ENCODE measurements at places on chromosomes 2 and 18. TPM values are rescaled to one million over a fixed set of nuclear protein-coding genes. Genes with fewer than 3 reads are reported as not detected.

The PPP1R1C gene
- 5.0 TPM for polyA plus RNA-seq

The CRYBA2 gene
- polyA plus RNA-seq, result not detected

GRCh38 chr18:34322365-34323289, 97.9 kb upstream of the NOL4 start:
- DNase-seq, result peak; percentile 65

DNA sequence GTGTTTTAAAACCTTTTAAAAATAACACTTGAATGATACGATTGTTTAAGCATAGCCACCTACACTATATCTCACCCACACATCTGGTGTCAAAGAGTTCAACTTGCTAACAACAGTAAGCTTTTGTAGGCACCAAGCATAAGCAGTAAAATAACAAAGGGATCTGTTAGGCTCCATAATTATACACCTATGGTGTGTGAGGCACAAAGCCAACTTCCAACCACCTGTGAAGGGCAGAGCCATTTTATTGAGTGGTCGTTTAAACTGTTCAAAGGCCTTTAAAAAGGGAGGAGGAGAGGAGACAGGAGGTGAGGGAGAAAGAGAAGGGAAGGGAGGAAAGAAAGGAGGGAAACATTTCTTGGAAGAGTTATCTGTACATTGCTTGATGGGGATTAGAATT, 27.9 kb downstream of the NEMP2 start:
- DNase-seq, result no peak

GRCh38 chr18:22346953-22347605, 70.6 kb downstream of the CTAGE1 start:
- peak; percentile 38 for DNase-seq

- no peak for DNase-seq
These were observed 597.5 kb downstream of the SLC4A3 start for GRCh38 chr2:220224691-220225543.

The ACVR1C gene
- polyA plus RNA-seq, result 0.09 TPM

DNA sequence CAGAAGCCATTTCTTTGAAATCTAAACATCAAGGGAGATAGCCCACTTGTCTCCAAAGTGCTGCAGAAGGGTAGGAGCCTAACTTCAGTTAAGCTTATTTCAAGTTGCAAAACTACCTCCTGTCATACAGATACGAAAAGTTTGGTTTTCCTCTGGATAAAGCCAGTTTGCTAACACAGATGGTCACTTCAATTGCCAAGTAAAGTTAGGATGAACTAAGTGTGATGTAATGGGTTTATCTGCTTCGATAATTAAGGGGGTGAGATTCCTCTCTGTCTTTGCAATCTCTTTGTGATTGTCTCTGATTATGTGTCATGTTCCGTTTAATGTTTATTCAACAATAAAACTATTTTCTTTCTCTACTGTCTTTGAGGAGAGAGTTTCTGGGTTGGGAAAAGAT, 156.4 kb downstream of the SLC39A10 start:
- peak; percentile 73 for DNase-seq

DNA sequence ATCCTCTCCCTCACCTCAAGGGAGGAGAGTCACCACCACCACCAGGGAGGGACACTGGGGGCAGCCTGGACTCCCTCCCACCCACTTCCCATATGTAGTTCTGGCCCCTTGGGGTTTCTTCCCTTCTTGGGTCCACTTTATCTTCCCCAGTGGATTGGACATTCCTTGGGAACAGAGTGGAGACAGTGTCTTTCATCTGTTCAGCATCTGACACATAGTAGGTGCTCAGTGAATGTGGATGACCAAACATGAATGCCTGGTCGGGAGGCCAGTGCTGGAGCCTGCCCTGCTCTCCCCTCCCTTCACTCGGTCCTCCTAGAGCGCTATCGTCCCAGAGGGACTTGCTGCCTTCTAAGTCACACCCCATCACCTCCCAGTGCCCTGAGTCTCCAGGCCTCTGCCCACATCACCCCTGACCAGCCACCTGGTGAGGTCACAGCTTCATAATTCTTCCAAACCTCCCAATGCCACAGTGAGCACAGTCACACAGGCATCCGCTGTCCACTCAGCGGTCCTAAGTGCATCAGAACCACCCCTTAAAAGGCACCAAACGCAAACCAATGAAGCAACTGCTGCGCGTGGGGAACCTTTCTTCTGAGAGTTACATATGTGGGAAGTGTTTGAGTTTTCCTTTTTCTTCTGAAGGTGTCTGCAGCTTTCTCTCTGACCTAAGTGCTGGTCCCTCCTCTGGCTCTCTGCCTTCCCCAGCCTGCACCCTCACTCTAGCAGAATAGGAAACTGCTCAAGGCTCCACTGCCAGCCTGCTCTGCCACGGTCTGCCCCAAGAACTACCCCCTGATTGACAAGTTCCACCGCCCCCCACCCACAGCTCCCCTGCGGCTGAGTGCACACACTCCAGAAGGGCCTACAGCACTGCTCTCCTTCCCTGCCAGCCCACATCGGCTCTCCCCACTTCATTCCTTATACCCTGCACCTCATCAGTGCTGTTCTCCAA, 7.2 kb upstream of the SFXN5 start:
- no peak for DNase-seq

GRCh38 chr2:15808944-15809343, 131.4 kb upstream of the MYCN start:
- DNase-seq, result no peak

The SPTBN1 gene
- polyA plus RNA-seq, result 413 TPM

DNA sequence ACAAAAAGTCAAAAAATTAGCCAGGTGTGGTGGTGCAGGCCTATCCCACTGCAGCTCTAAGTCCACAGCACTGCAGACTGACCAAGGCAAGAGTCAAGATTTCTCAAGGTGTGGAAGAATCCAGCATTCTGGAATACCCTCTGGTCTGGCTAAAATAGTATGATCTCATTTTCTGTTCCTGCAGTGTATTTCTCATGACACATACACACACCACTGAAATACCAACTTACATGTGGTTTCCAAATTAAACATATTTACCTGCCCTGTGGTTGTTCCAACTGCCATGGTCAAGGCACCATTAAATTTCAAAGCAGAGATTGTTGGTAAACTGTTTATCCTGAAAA, 30.9 kb downstream of the NOL10 start:
- no peak for DNase-seq

The MALL gene
- 52.6 TPM for polyA plus RNA-seq

GRCh38 chr2:73004466-73004865, 67.0 kb downstream of the SFXN5 start:
- no peak for DNase-seq
